Cortex of kidney (tissue), 1 donor: ENCODE measurements at places on chromosomes 16 and 17.

DNA sequence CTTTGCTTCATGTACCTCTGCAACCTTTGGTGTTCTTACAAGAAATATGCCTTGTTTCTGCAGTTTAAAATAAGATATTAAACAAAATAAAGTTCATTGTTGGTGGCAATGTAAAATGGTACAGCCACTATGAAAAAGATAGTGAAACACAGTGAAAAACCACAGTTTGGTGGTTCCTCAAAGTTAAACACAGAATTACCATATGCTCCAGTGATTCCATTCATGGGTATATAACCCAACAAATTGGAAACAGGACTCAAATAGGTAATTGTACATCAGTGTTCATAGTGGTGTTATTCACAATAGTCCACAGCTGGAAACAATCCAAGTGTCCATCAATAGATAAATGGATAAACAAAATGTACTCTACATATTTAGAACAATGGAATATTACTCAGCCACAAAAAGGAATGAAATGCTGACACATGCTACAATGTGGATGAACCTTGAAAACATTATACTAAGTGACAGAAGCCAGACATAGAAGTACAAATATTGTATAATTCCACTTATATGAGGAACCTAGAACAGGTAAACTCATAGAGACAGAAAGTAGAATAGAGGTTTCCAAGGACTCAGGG, 49.2 kb downstream of the CUEDC1 start:
- DNase-seq, result no peak

DNA sequence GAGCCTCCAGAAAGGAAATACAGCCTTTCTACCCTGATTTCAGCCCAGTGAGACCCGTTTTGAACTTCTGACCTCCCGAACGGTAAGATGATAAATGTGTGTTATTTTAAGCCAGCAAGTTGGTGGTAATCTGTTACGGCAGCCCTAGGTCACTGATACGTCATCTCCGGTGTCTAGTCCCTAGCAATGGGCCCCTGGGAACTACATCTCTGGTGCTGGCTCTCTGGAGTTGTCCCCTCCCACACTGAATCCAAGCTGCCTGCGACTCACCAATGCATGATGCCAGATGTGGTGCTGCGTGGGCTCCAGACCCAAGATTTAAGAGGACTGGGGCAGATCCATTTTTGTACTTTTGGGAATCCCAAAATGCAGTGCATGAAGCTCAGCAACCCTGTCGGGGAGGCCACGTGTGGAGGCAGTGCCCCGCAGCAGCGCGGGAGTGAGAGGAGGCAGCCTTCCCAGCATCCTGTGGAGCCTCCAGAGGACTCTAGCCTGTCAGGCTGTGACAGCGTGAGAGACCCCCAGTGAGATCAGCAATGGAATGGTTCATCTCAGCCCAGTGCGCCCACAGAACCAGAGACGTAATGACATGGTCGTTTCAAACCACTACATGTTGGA, 43.6 kb upstream of the USP7 start:
- no peak for DNase-seq

DNA sequence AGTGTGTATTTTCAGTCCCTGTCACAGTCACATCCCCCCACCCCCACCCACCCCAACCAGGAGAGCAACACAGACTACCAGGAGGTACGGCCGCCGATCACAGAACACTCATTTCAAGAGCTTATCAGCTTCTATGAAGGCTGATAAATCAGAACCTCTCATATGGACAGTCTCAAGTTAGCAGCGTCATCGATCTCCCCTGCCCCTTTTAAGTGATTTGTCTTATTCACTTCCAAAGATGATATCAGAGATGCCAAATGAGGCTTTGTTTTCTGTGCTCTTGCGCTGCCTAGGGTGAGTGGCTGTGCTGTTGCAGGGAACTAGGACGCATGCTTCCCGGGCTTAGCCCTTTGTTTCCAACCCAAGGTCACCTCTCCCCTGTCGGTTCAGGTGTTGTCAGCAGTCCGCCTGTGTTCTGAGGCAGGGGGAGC, 26.8 kb upstream of the PMFBP1 start:
- no peak for DNase-seq

DNA sequence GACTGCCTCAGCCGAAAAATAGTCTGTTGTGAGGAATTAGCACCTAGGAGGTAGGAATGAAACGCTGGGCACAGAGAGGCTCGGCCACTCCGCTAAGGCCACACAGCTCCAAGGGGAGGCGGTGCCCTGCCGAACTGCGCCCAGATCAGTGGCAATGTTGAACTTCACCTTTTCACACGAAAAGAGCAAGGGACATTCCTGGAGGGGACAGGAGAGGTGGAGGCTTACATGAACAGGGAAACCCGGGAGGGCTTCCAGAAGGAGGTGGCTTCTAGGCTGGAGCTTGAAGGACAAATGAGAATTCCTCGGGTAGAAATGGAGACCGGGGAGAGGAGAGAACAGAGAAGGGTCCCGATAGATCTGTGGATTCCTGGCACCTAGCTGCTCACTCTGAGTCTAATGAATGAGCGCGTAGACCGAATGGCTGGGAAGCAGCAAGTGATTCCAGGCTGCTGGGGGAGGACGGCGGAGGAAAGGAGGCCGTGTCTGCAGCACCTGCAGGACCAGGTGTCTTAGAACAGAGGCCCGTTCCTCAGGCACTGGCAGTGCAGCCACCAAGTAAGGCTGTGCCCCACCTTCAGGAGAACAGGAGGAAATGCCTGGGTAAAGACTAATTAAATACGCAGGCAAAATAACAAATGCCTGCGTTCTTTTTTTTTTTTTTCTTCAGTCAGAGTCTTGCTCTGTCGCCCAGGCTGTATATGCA, 722 bp upstream of the SLC38A10 start:
- no peak for DNase-seq

DNA sequence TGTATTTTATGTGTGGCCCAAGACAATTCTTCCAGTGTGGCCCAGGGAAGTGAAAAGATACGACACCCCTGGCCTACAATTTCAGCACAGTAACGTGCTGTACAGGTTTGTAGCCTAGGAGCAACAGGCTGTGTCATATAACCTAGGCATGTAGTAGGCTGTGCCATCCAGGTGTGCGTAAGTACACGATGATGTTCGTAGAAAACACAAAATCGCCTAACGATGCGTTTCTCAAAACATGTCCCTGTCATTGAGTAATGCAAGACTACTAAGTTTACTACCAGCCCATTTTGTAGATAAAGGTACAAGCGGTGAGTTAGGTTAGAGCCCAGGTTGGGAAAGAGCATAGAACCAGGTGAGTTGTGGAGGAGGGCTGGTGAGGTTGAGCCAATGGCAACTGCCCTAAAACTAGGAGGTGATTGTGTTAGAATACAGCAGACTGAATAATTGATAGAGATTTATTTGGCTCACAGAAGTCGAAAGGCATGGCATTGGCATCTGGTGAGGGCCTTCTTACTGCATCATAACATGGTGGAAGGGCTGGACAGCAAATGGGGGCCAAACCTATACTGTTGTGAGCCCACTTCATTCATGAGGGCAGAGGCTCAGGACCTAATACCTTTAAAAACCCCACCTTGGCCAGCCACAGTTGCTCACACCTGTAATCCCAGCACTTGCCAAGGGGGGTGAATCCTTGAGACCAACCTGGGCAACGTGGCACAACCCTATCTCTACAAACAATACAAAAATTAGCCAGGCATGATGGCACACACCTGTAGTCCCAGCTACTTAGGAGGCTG, 4.2 kb downstream of the EIF1 start:
- no peak for DNase-seq

- no peak for DNase-seq
Observed at GRCh38 chr16:86507173-86508027, 2.9 kb upstream of the FOXF1 start.

DNA sequence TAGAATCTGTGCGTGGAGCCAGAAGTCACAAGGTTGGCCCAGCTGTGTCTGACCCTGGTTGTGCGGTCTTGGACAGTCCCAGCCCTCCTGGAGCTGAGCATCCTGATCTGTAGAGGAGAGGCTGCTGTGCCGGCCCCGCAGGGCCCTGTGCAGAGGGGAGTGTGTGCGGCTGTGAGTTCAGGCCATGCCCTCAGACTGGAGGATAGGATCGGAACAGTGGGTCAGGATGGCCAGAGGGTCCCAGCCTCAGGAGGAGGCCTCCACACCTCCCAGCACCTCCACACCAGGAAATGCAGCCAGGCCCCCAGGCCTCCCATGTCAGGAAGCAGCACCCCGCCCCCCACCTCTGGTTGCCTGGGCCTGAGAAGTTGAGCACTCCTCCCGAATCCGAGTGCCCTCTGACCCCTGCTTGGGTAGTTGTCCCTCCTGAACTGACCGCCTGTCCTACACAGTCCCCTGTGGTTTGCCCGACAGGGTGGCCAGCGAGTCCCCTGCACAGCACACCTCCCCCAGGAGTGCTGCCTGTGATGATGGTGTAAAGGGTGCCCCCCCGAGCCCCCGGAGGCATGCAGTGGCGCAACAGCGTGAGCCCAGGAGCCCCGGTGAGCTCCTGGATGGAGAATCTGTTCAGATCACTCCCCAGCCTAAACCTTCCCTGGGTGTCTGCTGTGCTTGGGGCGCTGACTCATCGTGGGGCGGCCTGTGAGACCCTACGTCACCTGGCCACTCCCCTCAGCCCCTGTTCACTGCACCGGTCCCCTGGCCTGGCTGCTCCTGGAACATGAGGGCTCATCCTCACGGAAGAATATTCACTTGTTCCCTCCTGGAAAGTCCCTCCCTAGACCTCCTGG, 285.2 kb downstream of the SEC14L1 start:
- DNase-seq, result no peak
